Activated T-cell treated with anti-CD3 and anti-CD28 coated beads, Interleukin-2, amount 50 U/mL, for 24 hours (primary cell): ENCODE measurements at places on chromosomes 5 and 9.

- DNase-seq: no peak
Observed at GRCh38 chr9:13278023-13278367, 1.5 kb downstream of the MPDZ start.

DNA sequence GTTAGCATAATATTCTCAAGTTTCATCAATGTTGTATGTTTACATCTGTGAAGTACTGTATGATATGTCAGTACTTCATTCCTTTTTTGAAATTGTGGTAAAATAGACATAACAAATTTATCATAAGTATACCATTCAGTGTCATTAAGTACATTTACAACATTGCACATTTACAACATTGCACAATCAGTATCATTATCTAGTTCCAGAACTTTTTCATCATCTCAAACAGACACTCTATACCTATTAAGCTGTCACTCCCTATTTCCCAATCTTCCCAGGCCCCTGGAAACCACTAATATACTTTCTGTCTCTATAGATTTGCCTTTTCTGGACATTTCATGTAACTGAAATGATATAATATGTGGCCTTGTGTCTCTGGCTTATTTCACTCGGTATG is 75.1 kb upstream of the ATG10 start:
- DNase-seq: no peak

- no peak for DNase-seq
Observed at GRCh38 chr5:142521706-142522105, 164.2 kb downstream of the FGF1 start.

- no peak for DNase-seq
Observed at GRCh38 chr9:30964332-30964731, 1420.1 kb upstream of the ACO1 start.

- DNase-seq: no peak
Observed at GRCh38 chr5:6373081-6373846, 5.1 kb downstream of the MED10 start.
